NT2/D1 (cell line): ENCODE measurements at places on chromosomes 3 and 15.

- DNase-seq: no peak
Observed at GRCh38 chr15:68258692-68259091, 18.9 kb upstream of the FEM1B start.

DNA sequence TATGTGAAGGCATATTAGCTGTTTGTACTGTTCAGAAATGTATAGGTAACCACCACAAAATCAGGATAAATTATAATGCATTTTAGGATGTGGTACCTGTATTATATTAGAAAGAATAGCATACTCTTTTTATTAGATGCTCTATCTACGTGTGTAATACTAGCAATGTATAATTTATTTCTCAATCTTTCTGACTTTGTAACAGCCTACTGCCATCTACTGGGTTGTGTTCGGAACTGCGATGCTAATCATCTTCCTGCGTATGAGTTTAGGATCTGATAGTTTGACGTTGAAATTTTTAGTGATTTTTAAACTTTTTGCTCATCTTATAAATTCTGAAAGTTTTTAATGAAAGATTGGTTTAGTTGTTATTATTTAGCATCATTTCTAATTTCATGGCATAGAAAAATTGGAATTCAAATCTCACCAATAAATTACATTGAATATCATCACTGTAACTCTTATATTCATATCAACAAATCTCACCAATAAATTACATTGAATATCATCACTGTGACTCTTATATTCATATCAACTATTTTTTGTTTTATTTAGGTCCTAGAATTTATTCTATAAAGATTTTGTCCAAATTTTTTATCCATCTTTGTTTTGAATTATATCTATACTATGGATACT lies 322.7 kb upstream of the ZNF717 start:
- peak; percentile 23 for DNase-seq

- DNase-seq: no peak
Observed at GRCh38 chr15:57160823-57161560, 215.3 kb upstream of the CGNL1 start.

DNA sequence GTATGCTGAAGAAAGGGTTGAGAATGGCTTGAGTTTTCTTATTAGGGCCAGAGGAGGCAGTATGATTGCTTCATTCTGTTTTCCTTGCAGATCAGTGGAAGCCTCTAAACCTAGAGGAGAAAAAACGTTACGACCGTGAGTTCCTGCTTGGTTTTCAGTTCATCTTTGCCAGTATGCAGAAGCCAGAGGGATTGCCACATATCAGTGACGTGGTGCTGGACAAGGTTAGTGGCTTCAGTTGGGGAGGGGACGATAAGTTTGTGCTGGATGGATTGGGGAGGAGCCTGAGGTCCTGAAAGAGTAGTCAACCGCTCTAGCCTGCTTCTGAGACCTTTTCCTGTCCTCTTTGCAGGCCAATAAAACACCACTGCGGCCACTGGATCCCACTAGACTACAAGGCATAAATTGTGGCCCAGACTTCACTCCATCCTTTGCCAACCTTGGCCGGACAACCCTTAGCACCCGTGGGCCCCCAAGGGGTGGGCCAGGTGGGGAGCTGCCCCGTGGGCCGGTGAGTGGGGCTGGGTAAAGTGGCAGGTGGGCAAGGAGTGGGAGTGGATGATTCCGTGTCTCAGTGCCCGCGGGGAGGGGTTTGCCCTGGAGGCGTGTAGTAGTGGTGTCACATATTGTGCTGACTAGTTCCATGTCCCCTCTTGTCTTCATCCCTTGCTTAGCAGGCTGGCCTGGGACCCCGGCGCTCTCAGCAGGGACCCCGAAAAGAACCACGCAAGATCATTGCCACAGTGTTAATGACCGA lies 8.5 kb downstream of the EIF4G1 start:
- DNase-seq: no peak

- DNase-seq: no peak
Observed at GRCh38 chr15:63458026-63458425, 46.4 kb upstream of the USP3 start.

- no peak for DNase-seq
Observed at GRCh38 chr3:151075869-151076562, 9.4 kb upstream of the MED12L start.

DNA sequence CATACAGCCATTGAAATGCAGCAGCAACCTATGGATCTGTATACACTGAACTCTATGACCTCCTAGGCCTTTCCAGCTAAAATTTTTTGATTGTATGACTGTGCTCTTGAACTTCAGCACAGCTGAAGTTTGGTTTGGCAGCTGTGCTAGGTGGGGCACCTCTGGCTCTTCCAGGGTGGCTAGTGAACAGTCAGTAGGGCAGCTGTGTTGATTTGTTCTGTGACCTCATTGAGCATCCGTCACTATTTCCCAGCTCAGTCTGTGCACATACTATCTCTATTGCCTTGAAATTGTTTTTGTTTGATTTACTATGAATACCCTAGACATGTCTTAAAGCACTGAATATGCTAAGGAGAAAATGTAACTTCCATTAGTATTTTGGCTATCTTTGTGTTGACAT lies 363.2 kb upstream of the NAALADL2 start:
- DNase-seq: no peak

DNA sequence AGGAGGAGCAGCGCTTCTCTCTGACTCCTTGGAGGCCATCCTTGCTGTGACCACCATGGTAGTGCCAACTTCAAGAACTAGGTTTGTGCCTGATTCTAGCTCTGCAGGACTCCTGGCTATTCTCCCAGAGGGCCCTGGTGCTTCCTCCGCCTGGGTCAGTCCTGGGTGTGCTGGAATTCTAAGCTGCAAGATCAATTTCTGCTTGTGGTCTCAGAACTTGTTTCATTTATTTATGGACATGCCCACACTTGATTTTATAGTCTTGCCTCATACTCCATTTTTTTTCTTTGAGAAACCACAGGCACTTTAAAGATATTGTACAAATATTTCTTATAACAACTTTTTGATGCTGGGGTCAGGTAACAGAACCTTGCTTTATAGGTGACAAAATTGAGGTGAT lies 87.6 kb downstream of the PDCD6IP start:
- no peak for DNase-seq

DNA sequence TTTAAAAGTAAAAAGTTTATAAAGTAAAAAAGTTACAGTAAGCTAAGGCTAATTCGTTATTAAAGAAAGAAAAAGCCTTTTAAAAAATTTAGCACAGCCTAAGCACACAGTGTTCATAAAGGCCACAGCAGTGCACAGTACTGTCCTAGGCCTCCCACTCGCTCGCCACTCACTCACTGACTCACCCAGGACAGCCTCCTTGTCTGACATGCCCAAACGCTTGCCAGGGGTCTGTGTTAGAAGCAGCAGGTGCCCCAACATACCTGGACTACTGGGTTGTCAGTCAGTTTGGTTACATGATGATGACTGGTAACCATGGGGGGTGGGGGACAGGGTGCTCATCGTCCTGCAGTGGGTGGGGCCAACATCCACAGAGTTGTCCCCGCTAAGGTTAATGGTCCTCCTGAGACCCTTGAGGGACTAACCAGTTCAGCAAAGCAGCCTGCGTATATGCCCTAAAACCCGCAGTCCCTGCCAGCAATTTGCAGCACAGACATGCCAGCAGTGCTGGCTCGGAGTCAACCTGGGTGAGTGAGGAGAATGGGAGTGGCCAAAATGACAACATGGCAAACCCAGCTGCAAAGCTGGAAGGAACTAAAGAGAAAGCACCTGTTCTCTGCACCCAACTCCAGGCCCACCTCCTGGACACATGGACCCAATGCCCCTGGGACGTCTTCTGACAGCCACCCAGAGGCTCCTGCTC lies 49.2 kb downstream of the CYFIP1 start:
- DNase-seq: no peak

DNA sequence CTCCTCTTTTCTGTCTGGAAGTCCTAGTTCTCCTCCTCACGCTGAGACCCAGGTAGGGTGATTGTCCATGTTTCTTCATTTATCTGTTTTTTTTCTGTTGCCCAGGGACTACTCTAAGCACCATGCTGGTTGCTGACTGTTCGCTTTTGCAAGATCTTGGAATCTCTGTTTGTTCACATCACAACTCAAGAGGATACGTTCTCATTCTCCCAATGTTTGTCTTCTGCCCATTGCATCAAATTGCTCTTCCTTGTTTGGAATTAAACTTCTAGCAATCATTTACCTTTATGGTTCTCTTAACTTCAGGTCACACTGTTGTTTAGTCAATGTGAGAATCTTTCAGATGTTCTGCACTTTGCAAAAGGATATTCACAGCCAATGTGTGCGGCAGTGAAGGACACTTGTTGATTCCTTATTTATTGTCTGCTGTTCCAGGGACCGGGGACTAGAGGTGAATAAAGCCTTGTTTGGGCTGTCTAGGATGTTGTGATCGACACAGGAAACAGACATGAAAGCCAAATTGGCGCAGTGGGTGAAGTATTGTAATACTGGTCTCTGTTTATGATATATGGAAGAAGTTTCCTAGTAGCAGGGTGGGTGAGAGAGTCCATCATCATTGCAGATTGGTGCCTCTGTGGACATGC lies 24.5 kb downstream of the LPP start:
- no peak for DNase-seq

DNA sequence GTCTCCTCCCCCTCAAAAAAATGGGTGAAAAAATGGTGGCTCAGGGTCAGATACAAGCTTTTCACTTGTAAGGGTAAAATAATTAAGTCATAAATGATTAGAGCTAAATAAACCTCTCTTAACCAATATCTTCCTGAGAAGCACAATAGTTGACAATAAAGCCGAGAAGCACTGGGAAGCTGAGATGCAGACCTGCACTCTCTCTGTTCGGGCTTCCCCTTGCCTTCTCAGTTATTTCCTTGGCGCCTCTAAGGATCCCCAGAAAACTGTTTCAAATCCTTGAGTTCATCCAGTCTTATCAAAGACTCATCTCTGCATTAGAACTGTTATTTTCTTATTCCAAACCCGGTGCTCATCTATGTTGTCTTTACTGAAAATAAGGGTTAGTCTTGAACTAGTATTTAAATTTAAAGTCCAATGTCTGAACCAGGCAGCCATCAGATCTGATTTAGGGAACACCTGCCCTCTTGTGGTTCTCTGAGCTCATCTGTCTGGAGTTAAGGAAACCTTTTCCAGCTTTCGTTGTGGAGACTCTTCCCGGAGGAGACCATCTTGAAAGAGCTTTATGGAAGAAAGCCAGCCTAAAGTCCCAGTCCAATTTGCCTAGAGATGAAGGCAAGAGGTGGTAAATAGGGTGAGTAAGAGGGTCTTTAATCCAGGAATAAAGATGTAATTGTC lies 256.4 kb upstream of the MCTP2 start:
- peak; percentile 71 for DNase-seq

DNA sequence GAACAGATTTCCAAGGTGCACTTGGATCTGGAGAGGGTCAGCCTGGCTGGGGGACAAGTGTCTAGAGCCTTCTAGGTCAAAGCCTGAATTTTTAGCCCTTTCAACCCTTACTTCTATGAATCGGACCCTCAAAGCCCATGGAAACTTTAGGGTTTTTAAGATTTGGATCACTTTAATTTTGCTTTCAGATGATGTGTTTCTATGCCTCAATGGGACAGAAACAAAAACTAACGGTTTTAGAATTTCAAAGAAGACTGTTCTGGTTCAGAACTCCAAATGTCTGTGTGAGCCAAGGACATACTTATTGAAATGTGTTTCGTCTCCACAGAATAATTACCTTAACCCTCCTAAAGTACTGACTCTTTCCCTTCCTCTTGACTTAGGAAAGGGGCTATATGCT lies 266.7 kb downstream of the LRTM1 start:
- DNase-seq: no peak

- no peak for DNase-seq
Observed at GRCh38 chr15:77042245-77042919, 28.5 kb downstream of the TSPAN3 start.

DNA sequence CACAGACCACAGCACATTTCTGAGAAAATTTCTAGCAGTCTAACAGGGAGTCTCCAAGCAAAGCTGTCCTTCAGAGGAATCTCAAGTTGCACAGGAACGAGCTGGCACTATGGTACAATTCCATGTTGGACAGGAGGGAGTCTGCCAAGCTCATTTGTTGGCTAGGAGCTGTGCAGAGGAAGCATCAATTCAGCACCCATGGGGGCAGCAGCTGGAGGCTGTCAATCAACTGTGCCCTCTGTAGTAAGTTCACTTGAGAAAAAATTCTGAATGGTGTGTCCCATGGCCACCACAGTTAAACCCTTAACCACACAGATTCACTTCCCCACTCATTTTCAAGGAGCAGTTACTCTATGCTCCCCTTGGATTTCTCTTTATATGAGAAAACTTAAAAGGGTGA lies 298.5 kb upstream of the PPP2R3A start:
- DNase-seq: no peak

DNA sequence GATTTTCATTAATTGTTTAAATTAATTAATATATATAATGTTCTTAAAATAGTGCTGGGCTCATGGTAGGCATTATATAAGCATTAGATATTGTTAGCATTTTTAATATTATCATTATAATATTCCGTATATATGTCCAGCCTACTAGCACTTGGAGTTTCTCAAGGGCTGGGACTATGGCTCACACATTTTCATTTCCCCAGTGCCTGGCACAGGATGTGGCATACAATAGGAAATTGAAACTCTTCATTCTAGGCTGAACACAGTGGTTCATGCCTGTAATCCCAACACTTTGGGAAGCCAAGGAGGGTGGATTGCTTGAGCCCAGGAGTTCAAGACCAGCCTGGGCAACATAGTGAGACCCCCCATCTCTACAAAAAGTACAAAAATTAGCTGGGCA lies 170.4 kb downstream of the RSL24D1 start:
- DNase-seq: no peak

DNA sequence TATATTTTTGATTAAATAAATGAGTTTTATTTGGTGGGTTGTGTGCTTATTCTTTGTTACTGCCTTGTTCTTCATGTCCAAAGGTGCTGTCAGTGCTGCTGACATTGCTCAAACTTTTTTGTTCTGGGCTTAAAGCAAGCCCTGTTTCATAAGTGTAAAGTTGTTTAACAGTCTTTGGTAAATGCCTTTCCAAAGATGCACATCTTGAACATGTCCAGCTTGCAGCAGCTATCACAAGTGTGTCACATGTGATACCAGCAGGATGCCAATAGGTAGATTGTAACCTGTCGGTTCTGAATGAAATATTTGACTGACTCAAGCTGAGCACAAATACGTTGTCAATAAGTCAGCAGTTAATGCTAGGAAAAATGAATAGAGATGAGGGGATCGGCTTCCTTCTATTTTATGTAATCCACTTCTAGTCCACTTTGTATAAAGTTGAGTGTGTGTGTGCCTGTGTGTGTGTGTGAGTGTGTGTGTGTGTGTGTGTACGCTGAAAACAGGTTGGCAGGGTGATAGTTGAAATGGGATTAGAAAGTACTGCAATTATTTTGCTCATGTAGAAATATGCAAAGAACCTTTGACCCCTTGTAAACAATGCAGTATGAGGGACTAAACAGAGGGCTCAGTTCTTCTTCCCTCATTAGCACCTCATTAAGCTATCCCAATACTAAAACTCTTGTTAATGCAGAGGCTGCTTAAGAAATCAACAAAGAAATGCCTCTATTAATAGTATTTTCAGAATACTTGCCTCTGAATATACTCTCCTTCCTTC lies 986.5 kb downstream of the TUSC7 start:
- DNase-seq: no peak

GRCh38 chr3:173986861-173987410 lies 589.4 kb downstream of the NLGN1 start:
- no peak for DNase-seq
